ENCODE measurements at places on chromosomes 1 and 21.

GRCh38 chr1:228754646-228755268 lies 19.5 kb downstream of the RHOU start:
- no peak for DNase-seq

DNA sequence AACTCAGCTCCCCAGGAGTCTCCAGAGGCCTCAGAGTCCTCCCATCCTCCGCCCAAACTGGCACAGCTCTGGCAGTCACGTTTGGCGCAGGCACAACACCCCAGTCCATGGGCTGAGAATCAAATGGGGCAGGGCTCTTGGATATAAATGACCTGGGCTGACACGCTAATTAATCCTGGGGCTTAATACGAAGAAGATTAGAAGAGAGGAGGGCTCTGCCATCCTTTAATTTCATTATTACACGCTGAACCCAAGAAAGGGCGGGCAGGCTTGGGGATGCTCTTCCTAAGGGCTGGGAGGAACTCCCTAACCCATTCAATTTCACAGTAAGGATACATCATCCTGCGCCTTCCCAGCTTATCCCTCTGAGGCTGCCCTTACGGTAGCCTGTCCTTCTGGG lies 2.4 kb downstream of the GRIK3 start:
- no peak for DNase-seq

DNA sequence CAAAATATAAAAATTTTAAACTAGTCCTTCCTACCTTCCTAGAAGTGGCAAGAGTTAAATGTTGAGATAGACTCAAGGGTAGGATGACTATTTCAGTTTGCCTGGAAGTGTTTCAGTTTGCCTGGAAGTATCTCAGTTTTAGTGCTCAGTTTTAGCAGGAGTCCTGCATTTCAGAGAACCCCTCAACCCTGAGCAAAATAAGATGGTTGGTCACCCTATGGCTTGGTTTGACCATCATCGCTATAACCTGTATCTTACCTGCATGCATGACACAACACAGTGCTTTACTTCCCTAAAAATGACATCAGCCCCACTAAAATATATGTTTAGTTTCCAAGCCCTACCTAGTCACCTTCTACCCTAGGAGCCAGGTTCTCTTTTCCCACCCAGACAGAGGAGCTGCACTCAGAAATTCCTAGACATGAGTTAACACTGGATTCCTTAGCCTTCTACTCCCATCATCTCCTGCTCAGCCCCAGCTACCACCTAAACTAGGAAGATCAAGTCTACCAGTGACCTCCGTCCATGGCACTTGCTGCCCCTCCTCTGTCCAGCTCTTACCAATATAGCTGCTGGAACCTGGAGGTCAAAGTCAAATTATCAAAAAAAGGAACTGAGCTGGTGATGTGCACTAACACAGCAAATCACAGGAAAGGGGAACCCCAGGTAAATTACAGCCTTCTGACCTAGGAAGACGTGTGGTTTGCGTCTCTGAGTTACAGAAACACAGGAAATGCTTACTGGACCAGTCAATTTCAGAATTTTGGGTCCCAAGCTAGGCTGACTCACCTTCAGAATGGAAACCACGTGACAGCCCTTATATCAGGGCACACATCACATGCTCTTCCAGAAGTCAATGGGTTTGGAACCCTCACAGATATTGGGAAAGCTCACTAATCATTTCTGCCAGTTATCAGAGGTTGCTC lies 2.2 kb upstream of the G0S2 start:
- DNase-seq = no peak

GRCh38 chr1:211574705-211575104 lies 4.3 kb downstream of the SLC30A1 start:
- DNase-seq = no peak

DNA sequence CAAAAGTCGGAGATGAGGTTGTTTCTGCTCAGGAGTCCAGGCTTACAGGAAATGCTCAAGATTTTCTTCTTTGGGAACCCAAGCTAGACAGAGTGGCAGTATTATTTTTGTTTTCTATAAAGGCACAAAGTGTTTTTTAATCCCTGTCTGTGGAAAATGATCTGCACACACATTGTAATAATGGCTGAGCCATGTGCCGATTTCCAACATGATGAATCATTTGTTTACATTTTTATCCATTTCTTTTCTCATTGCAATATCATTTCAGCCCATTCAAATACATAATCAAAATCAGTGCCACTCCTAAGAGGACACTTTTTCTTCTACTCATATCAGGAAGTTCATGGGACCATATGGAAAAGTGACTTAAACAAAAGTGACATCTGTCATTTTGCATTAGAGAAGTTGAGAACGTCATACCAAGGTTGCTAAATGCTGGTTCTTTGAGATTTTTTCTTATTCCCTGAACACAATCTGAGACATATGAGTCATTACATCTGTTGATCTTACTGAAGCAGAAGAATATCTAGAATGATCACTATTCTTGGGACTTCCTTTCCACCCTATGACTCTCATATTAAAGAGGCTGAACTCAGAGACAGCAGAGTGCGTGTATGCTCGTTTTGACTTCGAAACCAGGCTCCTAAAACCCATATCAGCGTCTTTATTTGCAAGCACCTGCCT lies 44.9 kb downstream of the ACTA1 start:
- DNase-seq = no peak

DNA sequence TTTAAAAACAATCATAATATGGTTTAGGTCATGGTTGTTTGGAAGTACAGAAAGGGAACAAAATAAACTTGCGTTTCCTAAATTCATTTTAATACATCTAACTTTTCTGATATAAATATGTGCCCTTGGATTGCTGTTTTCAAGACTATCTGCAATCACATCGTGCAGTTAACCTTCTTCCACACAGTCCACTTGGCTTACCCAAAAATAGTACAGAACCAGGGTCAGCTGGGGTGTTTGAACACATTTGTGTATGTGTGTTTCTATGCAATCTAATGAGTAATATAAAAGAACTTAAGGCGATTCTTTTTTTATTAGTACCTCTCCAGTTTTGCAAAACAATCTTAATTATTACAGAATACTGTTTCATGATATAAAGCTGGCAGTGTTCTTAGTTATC lies 19.9 kb downstream of the SAMSN1 start:
- no peak for DNase-seq

DNA sequence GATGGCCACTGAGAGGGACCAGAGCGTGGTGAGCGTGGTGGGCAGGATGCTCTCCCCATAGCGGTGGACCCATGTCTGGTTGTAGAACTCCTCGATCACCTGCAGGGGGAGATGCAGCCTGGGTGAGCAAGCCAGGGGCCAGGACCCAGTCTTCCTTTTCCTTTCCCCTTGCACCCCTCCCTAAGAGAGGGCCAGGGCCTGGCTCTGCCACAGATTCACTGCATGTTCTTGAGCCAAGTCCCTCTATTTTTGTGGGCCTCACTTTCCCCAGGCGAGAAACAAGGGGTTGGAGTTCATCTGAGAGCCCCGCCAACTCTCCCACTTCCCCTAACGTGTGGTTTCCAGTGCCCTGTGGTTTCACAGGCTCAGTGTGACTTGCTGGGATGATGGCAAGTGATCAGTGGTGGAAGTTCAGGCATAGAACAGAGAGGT lies 27.5 kb downstream of the SLC2A1 start:
- DNase-seq = peak; percentile 78

DNA sequence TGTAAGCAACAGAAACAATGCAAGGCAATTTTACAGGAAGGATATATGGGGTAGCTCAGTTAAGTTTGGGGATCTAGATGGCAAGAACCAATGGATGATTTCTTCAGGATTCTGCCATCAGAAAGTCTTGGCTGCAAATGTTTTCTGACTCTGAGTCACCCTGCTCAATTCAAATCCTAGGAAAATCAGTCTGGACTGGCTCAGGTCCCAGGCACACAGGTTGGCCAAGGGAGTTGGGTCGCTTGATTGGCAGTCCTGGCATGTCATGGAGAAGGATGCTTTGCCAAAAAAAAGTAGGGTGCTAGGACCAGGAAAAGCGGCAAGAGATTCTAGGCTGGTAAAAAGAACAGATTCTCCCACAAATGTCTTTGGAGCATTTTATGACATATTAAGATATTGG lies 28.9 kb upstream of the S1PR1 start:
- DNase-seq = no peak

GRCh38 chr1:108154314-108154713 lies 45.8 kb downstream of the SLC25A24 start:
- DNase-seq = no peak

- no peak for DNase-seq
Observed at GRCh38 chr1:191320062-191320461, 838.2 kb upstream of the RGS18 start.
